ENCODE measurements at places on chromosomes 1 and 21.

DNA sequence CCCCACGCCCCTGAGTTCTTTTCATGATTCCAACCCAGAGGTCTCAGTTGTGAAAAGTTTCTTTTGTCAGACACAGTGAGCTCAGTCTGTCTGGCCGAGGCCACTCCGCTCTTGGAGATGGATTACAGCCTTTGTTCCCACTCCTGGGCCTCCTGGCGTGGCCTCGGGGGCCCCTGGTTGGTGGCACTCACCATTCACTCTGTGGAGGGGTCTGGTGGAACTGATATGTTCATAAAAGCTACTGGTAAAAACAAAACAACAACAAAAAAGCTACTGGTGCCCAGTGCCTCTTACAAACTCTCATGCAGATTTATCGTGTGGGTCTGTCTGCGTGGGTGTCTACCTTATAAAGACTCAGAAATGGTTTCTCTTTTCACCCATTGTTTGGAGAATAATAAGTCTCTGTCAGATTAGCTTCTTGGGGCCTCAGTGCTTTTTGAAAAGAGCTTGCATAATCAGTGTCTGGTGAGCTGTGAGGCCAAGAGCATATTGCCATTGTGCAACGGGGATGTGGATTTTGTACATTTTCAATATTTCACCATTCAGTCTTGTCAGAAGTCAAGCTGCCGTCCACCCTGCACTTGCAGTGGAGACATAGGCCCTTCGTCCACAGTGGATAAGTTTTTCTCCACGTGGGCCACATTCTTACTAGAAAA, 86.7 kb downstream of the GALNT2 start:
- no peak for DNase-seq

- no peak for DNase-seq
Observed at GRCh38 chr1:61501971-61502916, 222.7 kb downstream of the TM2D1 start.

DNA sequence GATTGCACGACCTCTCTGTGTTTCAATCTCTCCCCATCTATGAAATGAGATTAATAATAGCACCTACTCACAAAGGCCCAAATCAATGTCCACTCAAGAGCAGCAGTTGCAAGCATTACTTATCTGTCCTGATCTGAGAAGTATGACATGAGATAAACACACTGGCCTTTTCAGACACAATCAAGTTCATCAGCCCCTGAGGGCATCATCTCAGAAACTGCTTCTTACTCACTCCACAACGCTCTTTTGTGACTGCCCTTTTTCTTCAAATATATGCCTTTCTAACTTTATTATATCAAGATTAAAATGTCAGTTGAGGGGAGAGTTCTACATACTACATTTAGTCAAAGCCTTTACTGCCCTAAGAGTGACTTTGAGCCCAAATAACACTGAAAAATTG, 371.9 kb upstream of the SPAG17 start:
- DNase-seq: no peak

GRCh38 chr1:156337888-156338179, 258 bp downstream of the CCT3 start:
- DNase-seq: no peak

DNA sequence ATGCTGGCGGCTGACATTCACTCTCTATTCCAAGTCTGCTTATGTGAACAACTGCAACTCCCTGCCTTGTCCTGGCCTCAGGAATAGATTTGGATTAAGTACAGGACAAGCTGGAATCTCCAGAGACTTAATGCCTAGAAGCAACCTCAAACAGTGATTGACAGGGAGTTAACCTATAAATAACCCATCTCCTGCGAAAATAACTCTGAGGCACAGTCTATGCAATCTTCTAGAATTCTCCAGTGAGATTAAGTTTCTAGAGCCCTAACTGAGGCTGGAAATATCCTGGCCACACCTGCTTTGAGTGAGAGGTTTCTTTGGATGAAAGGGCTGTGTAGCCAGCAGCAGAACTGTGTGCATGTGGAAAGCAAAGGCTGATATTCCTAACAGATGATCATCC, 25.3 kb upstream of the ATP1A1 start:
- no peak for DNase-seq

GRCh38 chr1:220272047-220272840, at the start of gene RAB3GAP2:
Gene RAB3GAP2 (minus strand): TSS chr1:220272453. CDS start chr1:220272337, 116 bp downstream.
- peak; percentile 95 for DNase-seq

GRCh38 chr1:103958699-103959098, 209.0 kb downstream of the AMY1C start:
- no peak for DNase-seq

DNA sequence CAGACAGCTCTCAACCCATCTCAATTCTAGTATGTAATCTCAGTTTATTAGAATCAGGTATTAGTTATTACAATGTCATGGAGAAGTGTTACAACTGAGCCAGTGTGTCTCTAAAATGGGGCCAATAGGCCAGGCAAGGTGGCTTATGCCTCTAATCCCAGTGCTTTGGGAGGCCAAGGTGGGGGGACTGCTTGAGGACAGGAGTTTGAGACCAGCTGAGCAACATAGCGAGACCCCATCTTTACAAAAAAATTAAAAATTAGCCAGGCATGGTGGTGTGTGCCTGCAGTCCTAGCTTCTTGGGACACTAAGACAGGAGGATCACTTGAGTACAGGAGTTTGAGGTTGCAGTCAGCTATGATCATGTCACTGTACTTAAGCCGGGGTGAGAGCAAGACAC, 104.9 kb downstream of the BCAR3 start:
- no peak for DNase-seq

GRCh38 chr1:164561472-164561871, 2.5 kb downstream of the PBX1 start:
- no peak for DNase-seq

DNA sequence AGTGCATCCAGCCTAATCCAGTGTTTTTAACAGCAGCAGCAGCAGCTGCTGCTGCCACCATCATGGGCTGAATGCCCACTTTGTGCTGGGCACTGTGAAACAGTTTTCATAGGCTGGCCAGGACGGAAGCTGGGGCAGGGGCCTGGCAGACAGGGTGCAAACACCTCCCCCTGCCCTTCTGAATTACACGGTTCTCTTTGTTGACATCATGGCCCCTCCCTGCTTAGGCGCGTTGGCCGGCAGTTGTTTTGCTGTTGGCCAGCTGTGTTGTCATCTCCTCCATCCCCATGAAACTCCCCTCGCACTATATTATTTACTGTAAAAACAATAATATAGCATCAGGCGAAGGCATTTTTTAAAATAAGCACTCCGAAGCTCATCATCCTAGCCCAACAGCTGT, 33.1 kb downstream of the PTPRU start:
- DNase-seq: no peak

GRCh38 chr1:6491480-6491962, at the start of gene PLEKHG5:
Gene PLEKHG5 (minus strand): TSS chr1:6491667. CDS start chr1:6477571, 14,096 bp downstream.
- DNase-seq: no peak

Data from right renal pelvis (tissue), 4 donors.